Lower leg skin (tissue), 4 donors: ENCODE measurements at places on chromosomes 11 and 22.

- no peak for DNase-seq
These were observed 128.5 kb downstream of the CEP164 start for GRCh38 chr11:117456027-117456720.

DNA sequence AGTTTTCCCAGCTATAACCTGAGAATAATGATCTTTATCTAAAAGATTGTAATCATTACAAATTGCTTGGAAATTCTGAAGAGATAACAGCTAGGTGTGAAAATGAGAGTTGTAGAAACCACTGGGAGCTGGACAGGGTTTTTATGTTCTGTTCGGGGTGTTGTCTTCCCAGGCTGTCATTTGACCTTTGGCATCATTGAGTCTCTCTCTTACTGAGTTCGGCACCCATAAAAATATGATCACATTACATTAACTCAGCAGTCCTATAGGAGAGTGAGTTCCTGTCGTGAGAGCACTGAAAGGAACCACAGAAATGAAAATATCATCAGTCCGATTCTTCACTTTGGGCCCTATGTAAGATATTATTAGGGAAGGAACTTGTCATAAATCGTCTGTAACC, 29.3 kb downstream of the KIRREL3 start:
- DNase-seq: no peak

- DNase-seq: no peak
These were observed 4.8 kb downstream of the OR6A2 start for GRCh38 chr11:6794639-6795038.

DNA sequence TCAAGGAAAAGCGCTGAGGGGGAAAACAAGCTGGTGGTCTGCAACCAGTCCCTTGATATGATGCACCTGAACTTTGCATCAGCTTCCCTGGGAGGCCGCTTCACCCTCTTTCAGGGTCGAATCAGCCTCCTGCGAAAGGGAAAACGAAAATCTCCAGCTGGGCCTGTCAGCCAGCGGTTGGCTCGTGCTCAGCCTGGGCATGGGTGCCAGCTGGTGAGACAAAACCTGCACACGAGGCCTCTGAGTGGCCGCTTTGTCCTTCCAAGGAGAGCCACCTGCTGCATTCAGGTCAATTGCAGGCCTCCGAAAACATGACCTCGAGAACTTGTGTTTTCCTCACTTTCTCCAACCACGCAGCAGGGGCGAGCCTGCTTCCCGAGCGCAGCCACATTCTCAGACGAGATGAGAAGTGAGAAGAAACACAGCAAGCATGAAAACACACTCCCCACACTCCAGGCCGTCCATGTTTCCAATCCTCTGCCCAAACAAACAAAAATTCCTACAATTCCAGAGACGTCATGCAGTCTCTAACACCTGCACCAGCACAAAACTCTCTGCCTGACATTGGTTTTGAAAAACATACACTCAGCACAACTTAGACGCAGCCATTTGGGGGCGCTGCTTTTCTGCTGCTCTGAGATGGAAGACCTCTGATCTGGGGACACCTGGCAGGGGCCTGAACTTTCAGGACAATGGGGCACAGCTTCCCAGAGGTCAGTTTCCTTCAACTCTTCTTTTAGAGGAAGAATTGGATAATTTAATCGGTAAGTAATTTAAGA, 77.1 kb downstream of the DHCR7 start:
- no peak for DNase-seq

GRCh38 chr11:118311518-118311917, 7.0 kb downstream of the CD3E start:
- DNase-seq: no peak

DNA sequence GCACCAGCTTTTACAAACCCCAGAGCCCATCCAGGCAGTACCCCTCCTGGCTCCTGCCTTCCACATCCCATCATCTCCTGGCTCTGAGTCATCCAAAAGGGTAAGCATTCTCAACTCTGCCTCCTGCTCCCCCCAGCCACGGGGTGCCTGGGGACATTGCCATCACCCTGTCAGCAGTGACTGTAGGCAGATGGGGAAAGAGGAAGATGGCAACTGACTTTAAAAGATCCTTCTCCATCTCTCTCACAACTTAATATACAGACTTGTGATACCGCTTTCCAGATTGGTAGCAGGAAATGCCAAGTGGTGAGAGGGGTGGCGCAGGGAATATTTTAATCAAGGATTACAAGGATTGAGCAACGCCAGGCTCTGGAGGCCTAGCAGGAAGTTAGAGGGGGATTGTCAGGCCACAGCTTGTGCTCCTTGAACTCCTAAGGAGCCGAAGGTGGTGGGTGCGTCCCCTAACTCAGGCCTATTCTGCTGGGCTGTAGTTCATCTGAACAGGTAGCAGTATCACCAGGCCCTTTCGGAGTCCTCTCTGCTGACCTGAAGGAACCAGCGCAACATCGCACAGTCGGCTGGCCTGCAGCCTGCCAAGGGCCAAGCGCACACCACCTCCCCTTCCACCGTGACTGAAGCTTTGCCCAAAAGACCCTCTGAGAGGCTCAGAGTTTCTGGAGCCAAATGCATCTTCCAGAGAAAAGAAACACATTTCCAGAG, 83.3 kb downstream of the ZC3H12C start:
- no peak for DNase-seq

DNA sequence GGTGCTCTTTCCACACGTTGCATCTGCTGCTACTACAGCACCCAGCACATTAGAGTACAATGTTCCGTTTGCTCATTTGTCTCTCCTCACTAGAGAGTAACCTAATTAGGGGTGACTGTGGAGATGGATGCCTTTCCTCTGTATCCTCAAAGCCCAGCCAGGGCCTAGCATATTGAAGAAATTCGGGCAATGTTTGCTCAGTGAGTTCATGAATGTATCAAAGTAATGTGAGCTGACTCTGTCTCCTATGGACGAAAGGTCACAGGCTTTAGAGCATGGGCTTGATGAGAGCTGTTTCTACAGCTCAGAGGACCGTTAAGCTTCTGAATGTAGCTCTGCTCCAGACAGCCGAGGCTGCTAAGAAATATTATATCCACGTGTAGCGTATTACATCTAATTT, 67.5 kb downstream of the C11orf58 start:
- DNase-seq: no peak

- DNase-seq: no peak
These were observed 255.7 kb downstream of the CTTN start for GRCh38 chr11:70654016-70654415.

DNA sequence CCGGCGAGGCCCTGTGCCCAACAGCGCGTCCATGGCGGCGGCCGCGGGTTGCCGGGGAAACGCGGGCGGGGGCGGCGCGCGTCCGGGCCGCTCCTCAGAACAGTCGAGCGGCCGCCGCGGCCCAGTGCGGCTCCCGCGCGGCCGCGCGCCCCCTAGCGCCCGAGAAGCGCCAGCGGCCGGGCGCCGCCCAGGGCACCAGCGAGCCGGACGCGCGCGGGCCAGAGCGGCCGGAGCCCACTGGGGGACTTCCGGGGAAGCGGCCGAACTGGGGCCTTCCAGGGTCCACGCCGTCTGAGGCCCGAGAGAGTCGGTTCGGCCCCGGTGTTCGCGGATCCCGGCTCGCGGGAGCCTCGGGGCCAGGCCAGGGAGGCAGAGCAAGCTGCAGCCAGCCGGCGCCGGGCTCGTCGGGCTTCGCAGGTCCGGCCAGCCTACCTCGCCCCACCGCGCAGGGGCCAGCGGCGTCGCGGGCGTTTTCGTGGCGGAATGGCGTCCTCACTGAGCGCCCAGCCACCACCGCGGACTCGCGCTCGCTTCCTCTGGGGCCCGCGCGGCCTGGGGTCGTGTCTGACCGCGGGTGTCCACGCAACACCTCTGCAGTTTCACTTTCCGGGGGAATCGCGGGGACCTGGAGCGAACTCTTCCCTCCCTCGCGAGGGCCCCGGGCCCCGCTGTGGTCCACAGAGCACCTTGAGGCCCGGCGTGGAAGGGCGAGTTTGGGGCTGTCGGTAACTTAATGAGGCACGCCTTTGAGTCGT, at the start of gene DENND6B:
Gene DENND6B, minus strand, starts transcription at position 57 of the 755 bp plus-strand sequence. Its CDS starts 24 bp downstream, at position 33.
- DNase-seq: no peak

DNA sequence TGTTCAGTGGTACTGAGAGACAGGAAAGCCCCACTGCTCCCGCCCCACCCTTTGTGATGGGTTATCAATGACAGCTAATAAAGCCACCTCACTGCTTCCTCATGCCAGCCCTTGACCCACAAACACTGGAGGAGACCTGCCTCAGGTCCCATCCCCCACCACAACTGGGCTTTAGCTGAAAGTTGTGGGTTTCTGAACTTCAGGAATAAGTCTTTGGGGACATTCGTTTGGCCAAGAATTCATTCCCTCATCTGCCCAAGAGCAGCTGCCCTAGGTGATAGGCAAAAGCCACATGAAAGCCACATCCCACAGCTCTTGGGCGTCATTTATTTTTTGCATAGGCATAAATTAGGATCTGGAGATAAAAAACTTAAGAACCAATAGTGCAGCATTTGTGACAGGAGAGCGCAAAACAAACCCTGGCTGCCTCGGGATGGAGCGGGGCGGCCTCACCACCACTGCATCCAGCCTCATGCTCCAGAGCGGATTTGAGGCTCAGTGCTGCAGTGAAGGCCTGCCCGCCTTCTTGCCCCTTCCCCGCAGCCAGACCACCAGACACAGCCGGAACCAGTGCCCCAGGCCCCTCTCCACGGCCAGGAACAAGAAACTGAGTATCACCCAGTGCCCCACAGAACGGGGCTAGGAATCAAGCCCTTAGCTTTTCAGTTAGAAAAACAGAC, 21.2 kb downstream of the SUN2 start:
- DNase-seq: no peak

- no peak for DNase-seq
These were observed 20.9 kb downstream of the RCOR2 start for GRCh38 chr11:63896071-63896470.

DNA sequence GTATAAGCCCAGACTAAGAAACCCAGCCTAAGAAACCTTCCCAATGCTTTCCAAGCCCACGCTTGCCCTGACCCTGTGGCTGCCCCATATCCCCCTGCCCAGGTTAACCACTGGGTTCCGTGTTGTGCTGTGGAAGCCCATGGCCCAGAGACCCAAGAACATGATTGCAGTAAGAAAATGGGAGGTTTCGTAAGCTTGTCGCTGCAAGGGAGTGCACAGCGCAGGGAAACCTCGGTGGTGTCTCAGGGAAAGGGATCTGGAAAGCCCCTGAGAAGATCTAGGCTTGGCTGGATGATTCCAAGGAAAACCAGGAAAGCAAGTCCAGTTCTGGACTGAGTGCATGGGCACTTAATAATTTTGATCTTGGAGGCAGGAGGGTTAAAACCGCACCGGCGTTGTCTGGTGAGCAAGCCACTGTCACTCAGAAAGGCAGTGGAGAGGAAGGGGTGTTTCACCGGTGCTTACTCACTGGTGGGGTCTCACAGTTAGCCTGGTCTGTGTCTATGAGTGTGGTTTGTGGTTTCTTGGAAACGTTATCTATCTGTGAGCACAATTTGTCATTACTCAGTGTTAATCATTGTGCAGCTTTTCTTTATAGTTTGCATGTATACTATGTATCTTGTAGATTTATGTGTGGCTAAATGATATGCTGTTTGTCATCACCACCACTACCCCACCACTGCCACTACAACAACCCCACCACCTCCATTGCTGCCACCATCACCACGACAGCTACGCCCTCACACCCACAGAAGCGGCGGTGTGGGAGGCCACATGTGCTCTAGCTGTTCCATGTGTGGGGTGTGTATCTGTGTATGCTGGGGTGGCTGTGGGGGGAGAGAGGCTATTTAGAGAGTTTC, 53.3 kb upstream of the PRDM11 start:
- DNase-seq: peak; percentile 2

DNA sequence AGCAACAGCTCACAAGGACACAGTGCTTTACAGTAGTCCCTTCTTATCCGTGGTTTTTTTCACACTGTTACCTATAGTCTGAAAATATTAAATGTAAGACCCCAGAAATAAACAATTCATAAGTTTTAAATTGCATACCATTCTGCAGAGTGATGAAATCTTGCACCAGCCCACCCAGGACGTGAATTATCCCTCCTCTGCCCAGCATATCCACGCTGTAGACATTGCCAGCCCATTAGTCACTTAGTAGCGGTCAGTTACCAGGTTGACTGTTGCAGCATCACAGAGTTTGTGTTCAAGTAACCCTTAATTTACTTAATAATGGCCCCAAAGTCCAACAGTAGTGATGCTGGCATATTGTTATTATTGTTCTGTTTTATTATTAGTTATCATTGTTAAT, 3.6 kb downstream of the CLTCL1 start:
- DNase-seq: no peak

DNA sequence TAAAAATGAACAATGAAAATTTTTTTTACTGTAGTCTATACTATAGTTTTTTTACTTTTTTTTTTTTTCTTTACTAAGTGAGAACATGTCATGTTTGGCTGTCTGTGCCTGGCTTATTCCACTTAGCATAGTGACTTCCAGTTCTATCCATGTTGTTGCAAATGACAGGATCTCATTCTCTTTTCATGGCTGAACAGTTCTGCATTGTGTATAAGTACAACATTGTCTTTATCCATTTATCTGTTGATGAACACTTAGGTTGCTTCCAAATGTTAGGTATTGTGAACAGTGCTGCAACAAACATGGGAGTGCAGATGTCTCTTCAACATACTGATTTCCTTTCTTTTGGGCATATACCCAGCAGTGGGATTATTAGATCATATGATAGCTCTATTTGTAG, 88.1 kb upstream of the CCDC90B start:
- no peak for DNase-seq

GRCh38 chr11:30414806-30415205, 91.9 kb downstream of the ARL14EP start:
- no peak for DNase-seq

GRCh38 chr11:113664069-113664980, 41.8 kb downstream of the TMPRSS5 start:
- no peak for DNase-seq

DNA sequence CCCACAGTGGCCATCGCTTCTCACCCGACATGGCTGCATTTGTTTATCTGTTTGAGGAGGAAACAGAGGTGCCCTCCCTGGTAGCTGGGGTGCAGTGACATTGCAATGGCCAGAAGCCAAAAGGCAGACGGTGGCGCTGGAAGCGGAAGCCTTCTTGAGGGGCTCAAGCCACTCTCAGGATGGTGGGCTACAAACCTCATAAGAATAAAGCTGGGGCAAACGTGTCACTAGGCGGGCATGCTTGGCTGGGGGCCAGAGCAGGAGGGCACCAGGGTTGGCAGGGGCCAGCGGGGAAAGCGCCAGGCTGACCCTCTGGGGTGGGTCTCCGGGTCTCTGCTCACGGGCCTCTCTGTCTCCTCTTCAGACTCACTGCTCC, 12.6 kb downstream of the TNNT3 start:
- DNase-seq: no peak

DNA sequence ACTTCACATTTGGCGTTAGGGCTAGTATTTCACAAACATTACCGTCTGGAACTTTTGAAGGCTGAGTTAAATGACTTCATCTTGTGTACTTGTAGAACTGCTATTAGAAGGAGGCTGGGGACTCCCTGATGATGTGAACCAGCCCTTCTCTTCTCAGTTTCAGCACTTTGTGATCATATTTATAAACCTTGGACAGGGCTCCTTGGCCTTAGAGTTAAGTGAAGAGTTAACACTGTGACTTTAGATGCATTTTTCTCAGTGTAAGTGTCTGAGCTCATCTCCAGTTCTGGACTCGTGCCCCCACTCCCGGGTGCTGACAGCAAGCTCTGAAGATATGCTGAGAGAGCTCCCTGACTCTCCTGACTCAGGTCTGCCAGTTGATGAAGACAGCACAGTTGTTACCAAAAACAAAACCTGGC, 8.4 kb downstream of the MIAT start:
- DNase-seq: no peak
